Amygdala (tissue), 56 donors: ENCODE measurements at places on chromosomes 11 and 22.

GRCh38 chr11:116595305-116595880 lies 177.4 kb downstream of the BUD13 start:
- DNase-seq = no peak

- no peak for DNase-seq
Measured at GRCh38 chr11:62823677-62824076, 8.2 kb downstream of the STX5 start.

- DNase-seq = peak; percentile 21
Measured at GRCh38 chr11:69086152-69087132, 37.7 kb downstream of the TPCN2 start.

- DNase-seq = no peak
Measured at GRCh38 chr11:12927886-12928285, 81.2 kb upstream of the RASSF10 start.

- DNase-seq = no peak
Measured at GRCh38 chr22:27409299-27409698, 392.3 kb downstream of the MN1 start.

DNA sequence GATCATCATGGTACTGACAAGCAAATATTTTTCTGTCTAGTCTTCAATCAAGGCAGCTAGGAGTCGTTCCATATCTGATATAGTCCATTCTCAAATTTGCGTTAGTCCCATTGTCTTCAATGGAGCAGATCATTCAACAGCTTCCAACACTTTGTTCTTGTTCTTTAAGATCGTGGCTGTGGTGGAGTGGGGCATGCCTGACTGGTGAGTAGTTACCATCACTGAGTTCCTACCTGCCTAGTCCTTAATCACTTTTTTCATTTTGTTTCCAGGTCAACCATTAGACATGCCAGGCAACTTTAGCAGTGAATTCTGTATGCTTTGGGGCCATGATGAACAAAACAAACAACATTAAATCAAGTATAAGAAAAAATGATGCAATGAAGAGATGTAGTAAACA lies 693.1 kb upstream of the KIRREL3 start:
- no peak for DNase-seq

DNA sequence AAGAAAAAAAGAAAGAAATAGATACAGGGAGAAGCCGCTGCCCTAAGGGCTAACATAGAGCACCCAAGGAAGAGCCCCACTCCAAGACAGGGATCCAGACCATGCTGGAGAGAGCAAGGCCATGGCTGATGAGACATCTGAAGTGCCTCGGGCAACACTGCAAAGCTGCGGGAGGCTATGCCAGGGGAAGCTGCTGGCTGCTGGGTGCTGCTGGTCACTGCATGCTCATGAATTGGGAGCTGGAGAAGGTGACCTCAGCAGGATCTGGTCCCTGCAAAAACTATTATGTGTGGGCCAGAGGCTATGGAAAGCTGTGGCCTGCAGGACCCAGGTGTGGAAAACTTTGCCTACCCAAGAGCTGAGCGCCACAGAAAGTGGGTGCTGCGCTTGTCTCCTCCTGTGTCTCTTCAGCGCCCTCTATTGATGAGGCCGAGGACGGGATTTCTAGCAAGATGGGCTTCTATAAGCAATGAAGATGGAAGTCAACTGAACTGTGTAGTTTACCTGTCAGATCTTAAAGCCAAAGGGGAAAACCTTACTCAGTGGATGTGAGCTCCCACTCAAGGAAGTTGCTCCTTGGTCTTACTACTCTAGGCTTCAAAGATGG lies 17.3 kb upstream of the SLC29A2 start:
- DNase-seq = no peak

DNA sequence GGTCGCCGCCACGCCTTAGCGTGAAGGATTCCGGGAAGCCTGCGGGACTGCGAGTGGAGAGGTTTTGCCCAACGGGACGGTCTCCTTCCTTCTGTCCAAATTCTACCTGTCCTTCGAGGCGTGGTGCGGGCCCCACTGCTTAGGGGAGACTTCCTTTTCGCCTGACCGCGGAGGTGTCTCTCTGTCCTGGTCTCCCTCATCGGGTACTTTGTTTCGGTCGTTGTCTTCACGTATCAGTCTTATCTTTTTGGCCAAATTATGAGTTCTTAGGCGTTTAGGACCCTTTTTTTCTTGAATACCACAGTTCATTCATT lies 388 bp downstream of the HINFP start:
- no peak for DNase-seq

GRCh38 chr11:130168105-130168504 lies 8.5 kb downstream of the ST14 start:
- no peak for DNase-seq

- no peak for DNase-seq
Measured at GRCh38 chr11:103315248-103315647, 206.0 kb downstream of the DYNC2H1 start.

- no peak for DNase-seq
Measured at GRCh38 chr11:103624708-103625623, 411.5 kb upstream of the DDI1 start.

DNA sequence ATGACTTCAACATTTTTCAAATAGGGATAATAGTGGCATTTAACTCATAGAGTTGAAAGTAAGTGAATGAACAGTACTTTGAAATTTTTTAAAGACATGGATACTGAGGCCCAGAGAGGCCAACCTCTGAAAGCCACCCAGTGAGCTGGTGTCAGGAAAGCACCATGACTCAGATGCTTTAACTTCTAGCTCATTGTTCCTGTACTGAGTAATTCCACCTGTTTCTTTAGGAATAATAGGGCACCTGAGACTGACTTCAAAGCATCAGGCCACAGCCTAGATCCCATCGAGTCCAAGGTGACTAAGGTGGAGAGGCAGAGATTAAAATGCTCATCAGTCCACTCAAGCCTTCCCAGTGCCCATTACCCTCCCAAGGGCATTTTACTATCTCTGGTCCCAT lies 491.8 kb upstream of the TENM4 start:
- no peak for DNase-seq

DNA sequence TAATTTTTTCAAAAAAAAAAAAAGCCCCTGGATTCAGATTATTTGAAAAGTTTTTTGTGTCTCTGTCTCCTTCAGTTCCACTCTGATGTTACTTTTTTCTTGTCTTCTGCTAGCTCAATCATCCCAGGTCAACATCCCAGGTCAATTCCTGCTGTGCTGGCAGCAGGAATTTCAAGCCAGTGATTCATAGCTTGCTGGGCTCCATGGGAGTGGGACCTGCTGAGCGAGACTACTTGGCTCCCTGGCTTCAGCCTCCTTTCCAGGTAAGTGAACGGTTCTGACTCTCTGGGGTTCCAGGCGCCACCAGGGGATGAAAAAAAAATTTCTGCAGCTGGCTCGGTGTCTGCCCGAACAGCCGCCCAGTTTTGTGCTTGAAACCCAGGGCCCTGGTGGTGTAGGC lies 31.4 kb downstream of the PLAAT5 start:
- DNase-seq = no peak

- no peak for DNase-seq
Measured at GRCh38 chr11:46701078-46701654, 335 bp downstream of the ZNF408 start.

DNA sequence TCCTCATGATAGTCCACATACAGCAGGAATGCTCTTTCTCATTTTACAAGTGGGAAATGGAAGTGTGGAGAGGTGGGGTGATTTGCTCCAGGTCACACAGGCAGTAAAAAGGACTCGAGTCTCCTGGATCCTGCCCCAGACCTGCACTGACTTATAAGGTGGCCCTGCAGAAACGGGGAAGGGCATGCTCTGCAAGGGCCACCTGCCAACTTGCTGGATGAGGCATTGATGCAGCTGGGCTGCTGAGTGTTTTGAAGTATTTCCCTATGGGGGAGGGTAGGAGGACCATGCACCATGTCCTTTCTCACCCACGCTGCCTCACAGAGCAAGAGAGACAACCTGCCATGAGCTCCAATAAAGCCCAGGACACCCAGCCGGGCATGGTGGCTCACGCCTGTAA lies 36.9 kb downstream of the OR6Q1 start:
- DNase-seq = no peak

DNA sequence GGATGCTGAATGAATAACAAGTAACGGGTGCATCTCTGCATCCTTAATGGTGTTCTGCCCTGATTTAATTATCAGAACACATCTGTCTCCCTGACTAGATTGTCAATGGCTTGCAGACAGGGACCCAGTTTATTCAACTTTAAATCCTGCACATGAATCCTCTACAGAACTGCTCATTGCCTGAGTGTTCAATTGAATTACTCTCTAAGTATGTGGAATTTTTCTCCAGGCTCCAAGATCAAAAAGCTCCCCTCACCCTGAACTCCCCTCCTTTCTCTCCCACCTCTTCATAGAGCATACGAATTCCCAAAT lies 11.8 kb downstream of the MB start:
- no peak for DNase-seq

GRCh38 chr11:9498457-9499078 lies 37.8 kb downstream of the ZNF143 start:
- no peak for DNase-seq

- no peak for DNase-seq
Measured at GRCh38 chr11:84034484-84034883, 748.3 kb upstream of the CCDC90B start.

GRCh38 chr22:19730655-19731360 lies 7.5 kb downstream of the GP1BB start:
- peak; percentile 58 for DNase-seq

- no peak for DNase-seq
Measured at GRCh38 chr11:75031224-75031753, 42.6 kb downstream of the NEU3 start.

DNA sequence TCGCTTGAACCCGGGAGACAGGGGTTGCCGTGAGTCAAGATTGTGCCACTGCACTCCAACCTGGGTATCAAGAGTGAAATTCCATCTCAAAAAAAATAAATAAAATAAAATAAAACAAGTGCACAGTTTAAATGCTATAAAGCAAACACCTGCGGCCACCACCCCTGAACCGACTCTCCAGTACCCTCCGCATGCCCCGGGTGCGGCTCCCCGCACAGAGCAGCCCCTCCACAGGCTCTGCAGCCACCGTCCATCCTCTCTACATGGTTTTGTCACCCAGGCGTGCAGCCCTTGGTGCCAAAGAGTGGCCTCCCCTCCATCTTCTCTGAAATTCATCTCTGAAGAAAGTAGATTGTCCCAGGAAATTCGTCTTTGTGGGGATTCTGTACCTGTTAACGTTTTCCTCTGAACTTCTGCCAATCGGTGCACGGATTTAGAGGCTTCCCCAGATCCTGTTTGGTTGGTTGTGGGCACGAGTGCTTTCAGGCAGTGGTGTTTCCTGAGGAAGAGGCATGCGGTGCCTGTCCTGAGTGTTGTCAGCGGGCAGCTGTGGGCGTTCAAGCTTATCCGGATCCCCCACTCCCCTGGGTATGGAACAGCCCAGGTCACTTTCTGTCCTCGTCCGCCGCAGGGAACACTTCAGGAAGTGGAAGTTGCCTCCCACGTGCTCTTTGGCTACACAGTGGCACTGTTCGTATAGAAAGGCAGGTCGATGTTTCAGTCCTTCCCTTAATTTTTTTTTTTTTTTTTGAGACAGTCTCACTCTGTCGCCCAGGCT lies 4.1 kb downstream of the MIOX start:
- DNase-seq = no peak

GRCh38 chr11:12276831-12277475 lies 100.4 kb upstream of the PARVA start:
- DNase-seq = no peak

GRCh38 chr11:123429336-123429735 lies 733 bp upstream of the GRAMD1B start:
- DNase-seq = no peak

DNA sequence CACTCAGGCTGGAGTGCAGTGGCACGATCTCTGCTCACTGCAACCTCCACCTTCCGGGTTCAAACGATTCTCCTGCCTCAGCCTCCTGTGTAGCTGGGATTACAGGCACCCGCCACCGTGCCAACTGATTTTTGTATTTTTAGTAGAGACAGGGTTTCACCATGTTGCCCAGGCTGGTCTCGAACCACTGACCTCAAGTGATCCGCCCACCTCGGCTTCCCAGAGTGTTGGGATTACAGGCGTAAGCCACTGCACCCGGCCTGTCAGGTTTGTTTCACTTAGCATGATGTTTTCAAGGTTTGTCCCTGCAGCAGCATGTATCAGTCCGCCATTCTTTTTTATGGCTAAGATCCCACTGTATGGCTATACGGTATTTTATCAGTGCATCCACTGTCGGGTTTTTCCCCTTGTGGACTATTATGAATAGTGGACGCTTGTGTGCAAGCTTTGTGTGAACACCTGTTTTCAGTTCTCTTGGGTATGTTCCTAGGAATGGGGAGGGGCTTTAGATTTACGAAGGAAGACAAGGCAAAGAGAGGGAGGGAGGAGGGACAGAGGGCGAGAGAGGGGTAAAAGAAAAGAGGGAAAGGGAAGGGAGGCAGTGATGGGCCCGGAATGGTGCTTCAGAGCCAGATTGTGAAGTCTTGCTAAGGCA lies 13.9 kb upstream of the CDC42EP2 start:
- no peak for DNase-seq

- no peak for DNase-seq
Measured at GRCh38 chr11:11250470-11250869, 102.6 kb downstream of the CSNK2A3 start.

DNA sequence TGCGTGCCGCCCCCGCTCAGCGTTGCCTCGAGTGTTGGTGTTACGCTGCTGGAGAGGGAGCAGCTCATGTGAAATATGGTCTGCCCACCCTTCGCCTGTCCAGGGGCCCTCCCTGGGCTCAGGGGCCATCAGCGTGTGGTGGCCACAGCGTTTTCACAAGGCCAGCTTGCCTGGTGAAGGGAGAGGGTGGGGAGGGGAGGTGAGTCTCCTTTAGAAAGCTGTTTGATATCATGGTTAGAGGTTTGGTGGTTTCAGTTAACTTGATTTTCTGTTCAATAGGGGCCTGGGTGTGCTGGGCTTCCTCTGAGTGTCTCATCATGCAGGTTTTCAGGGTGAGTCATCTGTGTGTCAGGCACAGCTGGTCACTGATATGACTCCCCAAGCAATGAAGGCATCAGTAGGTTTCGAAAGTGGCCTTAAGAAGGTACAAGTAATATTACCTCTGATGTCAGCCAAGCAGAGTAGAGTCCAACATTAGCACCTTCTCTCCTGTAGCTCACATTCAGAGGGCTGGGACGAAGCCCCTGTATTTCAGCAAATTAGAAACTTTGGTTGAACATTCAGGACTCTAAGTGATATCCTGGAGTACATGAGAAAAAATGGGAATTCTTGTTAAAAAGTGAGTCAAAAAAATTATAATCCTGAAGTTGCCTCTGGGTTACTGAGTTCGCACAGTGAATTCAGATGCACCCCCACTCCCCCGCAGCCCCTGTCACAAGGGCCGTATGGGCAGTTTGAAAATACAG lies 172.5 kb downstream of the TBC1D22A start:
- no peak for DNase-seq

GRCh38 chr11:124877910-124878758 lies 12.9 kb downstream of the ROBO3 start:
- no peak for DNase-seq

DNA sequence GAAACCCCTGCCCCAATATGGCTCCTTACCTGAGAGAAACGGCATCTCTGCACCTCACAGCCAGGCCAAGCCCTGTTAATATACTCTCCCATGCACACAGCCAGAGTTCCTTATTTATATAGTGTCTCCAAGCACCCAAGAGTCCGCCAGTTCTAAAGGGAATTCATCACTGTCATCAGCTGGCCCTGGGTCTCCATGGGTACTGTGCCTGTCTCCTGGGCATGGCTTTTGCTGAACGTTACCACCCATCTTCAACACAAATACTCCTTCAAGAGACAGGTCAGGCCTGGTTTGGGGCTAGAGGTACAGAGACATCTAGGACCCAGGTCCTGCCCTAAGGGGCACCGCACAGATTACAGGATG lies 1.6 kb upstream of the ATG16L2 start:
- DNase-seq = no peak

- DNase-seq = no peak
Measured at GRCh38 chr11:81920205-81920604, 813.5 kb downstream of the FAM181B start.
